OCI-M1 (cell line): ENCODE measurements at places on chromosomes 1 and 21.

GRCh38 chr1:224745394-224745793, 129.3 kb downstream of the CNIH3 start:
- DNase-seq, result no peak

DNA sequence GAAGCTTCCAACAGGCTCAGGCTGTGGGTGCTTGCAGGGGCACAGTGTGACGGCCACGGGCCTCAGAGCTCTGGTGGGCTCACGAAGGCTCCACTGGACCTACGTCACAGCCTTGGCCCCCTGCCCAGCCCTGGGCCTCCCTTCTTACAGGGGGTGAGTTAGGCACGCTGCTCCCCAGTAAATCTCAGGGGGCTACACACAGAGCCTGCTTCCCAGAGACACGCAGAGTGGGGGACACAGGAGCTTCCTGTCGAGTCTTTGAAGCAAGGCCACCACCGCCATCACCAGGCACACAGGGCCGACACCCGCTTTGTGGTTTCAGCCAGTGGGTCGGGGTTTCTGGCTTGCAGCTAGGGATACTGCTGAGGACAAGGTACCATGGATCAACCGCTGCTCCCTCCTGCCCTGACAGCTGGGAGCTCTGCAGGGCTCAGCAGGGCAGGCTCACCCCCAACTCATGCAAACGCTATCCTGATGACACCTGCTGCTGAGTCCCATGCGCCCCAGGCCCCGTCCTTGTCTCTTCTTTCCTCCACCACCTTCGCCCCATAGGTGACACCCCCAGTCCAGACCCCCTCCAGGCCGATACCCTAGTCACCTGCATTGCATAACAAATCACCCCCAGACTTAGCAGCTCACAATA, 5.5 kb upstream of the CFAP410 start:
- DNase-seq, result no peak

- DNase-seq, result no peak
Observed at GRCh38 chr1:5810553-5811270, 181.5 kb downstream of the NPHP4 start.

DNA sequence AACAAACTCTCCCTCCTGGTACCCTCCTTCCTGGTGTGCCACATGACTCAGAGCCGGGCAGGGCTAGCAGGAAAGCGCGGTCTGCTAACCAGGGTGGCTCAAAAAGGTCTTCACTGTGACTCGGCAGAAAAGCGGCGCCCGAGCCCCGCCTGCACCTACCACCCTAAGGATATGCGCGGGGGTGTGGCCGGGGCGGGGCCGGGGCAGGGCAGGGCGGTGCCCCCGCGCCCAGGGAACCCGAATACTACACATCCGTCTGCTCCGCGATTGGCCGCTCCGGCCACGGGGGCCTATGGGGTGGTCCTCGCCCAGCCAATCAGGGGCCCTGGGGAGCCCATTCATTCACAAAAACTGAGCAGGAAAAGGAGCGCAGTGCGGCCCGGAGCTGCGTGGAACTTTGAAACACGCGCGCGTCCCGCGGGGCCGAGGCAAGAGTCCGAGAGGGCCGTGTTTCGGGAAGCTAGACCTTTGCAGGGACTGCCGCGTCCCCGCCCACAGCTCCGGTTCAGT, 1.7 kb downstream of the LRP8 start:
- peak; percentile 98 for DNase-seq

- no peak for DNase-seq
Observed at GRCh38 chr1:188872376-188872775, 1605.3 kb downstream of the BRINP3 start.

GRCh38 chr1:42529724-42530181, 66.7 kb downstream of the CCDC30 start:
- peak; percentile 84 for DNase-seq

DNA sequence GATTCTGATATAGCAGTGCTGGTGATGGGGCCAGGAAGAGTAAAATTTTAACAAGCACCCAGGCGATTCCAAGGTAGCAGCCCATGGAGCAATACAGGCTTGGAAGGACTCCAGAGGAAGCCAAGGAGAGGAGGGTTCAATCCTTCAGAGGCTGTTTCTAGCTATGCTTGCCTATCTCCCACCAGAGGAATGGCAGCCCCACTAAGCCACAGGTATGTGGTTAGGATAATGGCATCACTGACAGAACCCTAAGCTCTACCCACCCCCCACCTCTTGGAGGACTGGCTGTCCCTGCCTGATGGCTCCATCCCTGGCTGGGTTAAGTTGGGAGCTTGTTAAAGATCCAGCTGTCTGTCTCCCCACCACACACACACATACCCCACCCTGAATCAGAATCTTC, 19.3 kb upstream of the PTAFR start:
- DNase-seq, result no peak

DNA sequence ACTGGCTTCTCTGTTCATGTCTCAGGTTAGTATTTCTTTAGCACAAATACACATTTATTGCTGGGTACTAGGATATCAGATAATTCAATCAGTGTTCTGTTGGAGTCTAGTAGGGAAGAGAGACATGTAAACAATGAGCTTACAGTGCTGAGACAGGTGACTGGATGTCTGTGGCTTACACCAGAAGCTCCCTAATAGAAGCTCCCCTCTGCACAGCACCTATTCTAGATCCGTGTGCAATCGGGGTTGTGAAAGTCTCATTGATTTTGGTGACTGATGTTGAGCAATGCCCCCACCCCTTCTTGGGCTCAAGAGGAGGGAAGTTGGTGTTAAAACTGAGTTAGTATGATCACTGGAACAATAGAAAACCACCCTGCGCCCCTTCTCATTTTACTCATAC, 279.2 kb downstream of the RPS6KC1 start:
- no peak for DNase-seq

- DNase-seq, result no peak
Observed at GRCh38 chr1:186958520-186958919, 129.8 kb downstream of the PLA2G4A start.

DNA sequence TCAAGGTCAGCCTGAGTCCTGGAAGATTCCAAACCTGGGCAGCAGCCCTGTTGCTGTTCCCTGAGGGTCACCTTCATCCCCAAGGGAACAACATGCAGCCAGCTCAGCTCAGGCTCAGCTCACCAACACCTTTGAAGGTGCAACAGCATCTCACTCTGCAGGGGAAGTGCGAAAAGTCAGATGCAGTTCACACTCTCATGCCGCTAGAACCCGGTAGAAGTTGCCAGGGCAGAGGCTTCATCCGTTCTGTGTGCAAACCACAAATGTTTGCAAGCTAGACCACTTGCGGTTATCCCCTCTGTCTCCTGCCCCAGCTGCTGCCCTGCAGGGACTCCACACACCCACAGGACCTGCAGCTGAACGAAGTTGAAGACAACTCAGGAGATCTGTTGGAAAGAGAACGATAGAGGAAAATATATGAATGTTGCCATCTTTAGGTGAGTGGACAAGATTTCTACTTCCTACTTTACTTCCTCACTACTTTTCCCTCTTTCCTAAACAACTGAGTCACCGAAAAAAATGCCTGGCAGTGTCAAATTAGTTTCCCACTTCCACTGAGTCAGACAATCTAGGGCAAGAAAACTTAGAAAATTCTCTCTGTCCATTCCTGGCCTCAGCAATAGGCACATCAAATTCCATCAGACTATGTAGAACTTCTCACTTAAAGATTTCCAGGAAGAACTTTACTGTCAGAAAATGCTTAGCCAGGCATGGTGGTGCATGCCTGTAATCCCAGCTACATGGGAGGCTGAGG, 1.8 kb upstream of the FCRL6 start:
- DNase-seq, result no peak

DNA sequence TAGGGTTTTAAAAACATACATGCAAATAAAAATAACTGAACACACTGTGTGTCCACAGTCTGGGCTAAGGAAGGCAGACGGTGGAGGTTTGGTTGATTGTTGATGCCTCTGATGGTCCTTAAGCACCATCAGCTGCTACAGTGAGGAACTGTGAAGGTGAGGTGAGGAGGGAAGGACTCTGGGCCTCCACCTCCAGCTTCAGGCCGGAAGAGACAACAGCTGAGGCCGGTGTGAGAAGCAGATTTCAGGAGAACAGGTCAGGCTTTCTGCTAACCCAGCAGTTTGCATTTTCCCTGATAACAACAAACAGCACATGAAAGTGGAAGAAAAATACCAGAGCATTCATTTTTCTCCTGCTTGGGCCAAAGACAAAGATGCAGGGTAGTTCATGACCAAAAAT, 189.9 kb upstream of the AJAP1 start:
- no peak for DNase-seq

- no peak for DNase-seq
Observed at GRCh38 chr21:33063907-33064622, 5.9 kb upstream of the OLIG1 start.

DNA sequence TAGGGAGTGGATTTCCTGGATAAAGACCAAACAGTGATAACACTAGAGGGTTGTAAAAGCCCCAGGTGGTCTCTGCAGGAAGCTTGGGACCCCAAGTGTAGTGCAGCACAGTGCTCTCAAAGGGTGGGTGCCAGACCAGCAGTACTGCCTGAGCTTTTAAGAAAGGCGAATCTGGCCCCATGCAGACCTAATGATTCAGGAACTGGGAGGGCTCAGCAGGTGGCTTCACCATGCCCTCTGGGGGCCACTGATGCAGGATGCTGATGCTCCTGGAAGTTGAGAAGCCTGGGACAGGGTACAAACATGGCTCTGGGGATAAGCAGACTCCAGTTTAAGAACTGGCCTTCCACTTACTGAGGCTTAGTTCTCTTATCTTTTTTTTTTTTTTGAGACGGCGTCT, 29.1 kb upstream of the NEK2 start:
- no peak for DNase-seq

GRCh38 chr1:200731654-200732332, 6.9 kb upstream of the CAMSAP2 start:
- peak; percentile 37 for DNase-seq

DNA sequence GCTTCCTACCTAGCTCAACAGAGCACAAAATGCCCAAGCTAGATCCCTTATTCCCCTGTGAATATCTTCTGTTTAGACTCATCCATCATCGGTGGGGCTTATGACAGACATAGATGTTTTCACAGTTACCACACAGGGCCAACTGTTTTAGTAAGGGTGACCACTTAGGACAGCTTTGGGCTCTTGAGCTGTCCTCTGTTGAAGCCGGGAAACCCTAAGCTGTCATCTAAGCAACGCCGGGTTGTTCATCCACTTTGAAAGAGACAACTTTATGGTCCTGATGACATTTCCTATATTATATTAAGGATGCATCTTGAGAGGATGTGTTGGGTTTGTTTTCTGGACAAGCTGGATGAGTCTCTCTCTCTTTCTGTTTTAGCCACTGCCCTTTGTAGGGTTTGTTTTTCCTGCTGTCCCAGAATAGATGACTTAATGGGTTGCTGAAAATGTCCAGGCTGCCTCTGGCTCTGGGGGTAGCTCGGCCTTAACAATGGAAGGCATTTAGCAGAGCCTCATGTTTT, 110.5 kb upstream of the UBE2U start:
- DNase-seq, result no peak

GRCh38 chr1:10626131-10626731, 151.5 kb downstream of the PEX14 start:
- no peak for DNase-seq

DNA sequence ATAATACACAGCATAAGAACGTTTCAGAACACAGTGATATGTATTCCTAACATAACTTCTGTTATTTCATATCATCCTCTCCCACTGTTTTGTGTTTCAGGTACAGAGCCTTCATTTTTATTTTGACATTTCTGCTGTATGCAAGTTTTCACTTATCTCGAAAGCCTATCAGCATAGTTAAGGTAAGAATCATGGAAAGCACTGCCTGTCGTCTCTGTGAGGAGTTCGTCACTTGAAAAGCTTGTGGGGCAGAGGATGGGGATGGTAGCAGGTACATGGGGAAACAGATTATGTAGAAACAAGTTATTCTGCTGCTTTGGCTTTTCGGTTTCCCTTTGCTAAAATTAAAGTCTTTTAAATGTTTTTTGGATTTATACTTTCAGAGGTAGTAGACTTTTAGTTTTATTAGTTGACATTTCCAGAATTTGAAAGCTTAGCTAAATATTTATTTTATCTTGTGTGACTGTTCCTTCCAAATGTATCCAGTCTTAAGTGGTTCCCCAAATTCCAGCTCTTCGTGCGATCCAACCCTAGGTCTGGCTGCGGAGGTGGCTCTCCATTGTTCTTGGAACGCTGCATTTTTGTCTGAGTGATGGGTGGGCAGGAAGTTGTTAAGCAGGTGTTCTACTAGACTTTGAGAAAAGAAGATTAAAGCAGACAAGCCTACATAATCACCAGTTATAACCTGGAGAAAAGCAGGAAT, 12.2 kb downstream of the SLC37A1 start:
- no peak for DNase-seq

GRCh38 chr1:157098519-157098918, 1.1 kb downstream of the ETV3L start:
- DNase-seq, result no peak

- peak; percentile 68 for DNase-seq
Observed at GRCh38 chr1:52268372-52268771, 97.6 kb downstream of the CC2D1B start.

DNA sequence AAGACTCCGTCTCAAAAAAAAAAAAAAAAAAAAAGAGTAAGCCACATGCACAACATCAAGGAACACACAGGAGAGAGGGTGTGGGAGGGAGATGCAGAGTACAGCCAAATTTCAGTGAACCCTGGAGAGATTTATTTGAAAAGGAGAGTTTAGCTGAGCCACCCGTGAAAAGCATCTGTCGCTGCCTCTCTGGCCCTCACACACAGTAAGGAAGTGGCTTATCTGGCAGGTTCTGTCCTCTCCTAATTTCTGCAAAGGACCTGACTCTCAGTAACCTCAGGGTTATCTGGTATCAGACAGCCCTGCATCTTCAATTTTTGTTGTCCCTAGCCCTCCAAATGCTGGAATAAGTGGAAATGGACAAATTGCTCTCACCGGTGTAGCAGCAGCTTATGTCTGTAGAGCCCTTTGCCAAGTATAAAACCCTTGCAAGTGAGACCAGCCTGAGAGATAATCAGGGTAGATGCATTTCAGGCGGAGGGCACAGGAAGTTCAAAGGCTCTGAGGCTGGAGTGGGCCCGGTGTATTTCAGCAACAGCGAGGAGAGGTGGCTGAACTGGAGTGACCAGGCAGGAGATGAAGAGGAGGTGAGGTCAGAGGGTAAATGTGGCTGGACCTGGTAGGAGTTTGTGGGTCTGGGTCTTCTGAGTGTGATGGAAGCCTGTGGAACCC, 16.7 kb upstream of the IL10RB start:
- DNase-seq, result no peak

GRCh38 chr21:44993321-44994046, 53.7 kb downstream of the SLX9 start:
- no peak for DNase-seq

- DNase-seq, result no peak
Observed at GRCh38 chr1:244826712-244827111, 8.7 kb upstream of the COX20 start.

DNA sequence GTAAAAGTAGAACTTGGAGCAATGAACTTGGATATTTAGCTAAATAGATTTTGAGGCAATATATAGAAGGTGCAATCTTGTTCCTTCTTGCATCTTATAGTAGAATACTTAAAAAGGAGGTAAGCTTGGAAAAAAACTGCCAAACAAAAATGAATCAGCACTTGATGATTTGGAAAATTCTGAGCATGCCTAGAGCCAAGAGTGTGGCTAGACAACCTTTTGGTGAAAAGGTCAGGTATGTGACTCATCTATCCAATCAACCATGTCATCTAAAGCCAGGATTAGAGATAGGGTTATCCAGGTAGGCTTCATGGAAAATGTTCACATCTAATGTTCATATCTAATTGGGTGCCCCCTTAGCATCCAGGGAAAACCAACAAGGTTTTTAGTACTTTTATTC, 515.0 kb downstream of the COL11A1 start:
- DNase-seq, result no peak
